ENCODE measurements at places on chromosomes 16 and 17.

- DNase-seq = no peak
Measured at GRCh38 chr16:29922986-29923501, 3.0 kb downstream of the KCTD13 start.

- no peak for DNase-seq
Measured at GRCh38 chr17:48726916-48727286, 1.6 kb downstream of the HOXB13 start.

DNA sequence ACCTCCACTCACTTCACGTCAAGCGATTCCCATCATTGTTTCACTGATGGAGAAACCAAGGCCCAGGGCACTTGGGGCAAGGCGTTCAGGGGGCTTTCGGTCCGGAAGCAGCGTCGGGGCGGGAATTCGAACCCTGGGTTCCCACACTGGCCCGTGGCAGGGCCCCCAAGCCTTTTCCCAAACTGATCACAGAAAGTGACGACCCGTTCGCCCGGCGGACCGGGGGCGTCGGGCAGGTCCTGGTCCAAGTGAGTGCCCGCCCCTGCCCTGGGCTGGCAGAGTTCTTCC is 856 bp upstream of the MON1B start:
- DNase-seq = no peak

DNA sequence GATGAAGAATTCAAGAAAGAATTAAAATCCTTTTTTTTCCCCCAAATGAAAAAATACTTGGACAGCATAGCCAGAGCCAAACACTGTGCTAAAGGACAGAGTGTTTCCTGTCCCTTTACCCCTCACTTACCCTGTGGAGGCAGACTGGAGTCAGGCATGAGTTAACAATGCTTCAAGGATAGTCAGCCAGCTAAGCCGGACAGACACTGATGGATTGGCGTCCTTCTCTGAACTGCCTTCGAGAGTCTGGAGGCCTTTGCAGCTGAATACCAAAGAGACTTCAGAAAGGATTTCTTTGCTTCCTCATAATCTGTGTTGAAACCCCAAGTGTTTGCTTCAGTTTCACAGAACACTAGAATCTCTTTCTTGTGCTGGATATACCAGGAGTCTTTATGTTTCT is 4.6 kb downstream of the METTL9 start:
- DNase-seq = no peak

- DNase-seq = no peak
Measured at GRCh38 chr16:49342336-49343265, 31.0 kb upstream of the C16orf78 start.

GRCh38 chr16:67537636-67538591 is 9.3 kb downstream of the RIPOR1 start:
- DNase-seq = no peak

DNA sequence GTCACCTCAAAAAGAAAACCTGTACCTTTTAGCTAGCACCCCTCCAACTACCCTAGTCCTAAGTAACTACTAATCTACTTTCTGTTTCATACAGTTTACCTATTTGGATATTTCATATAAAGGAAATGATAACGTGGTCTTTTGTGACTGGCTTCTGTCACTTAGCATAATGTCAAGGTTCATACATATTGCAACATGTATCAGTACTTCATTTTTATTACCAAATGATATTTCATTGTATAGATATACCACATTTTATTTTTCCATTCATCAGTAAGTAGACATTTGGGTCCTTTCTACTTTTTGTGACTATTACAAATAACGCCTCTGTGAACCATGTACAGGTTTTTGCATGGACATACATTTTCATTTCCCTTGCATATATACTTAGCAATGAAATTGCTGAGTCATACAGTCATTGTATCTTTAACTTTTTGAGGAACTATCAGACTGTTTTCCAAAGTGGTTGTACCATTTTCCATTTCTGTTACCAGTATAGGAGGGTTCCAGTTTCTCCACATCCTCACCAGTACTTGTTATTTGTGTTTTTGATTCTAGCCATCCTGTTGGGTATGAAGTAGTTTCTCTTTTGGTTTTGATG is 23.7 kb downstream of the MOSMO start:
- no peak for DNase-seq

Data from stimulated activated CD4-positive, alpha-beta T cell treated with anti-CD3 and anti-CD28 coated beads, Interleukin-1b, Interleukin-23, amount 100 ng/mL, for 4 hours (primary cell).